ENCODE measurements at places on chromosomes 5 and 9. TPM values are rescaled to one million over a fixed set of nuclear protein-coding genes. Genes with fewer than 3 reads are reported as not detected.

DNA sequence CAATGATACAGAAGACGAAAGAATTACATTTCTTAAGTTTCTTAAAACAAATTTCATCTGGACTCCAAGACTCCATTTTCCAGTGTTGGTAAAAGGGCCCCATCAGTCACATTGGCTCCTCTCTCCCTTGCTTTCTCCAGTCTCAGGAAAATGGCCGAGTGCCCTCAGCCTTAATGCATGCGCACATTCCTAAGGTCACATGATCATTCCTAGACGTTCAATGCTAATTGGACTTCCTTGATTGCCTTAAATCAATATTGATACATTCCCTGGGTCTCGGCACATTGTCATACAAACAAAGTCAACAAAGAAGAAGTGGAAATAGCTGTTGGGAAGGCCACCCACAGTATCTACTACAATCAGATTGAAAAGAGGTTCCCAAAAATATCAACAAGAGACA, 413.6 kb upstream of the GRAMD2B start:
- DNase-seq = no peak

The GDNF gene
- 5.2 TPM for polyA plus RNA-seq

GRCh38 chr9:100088202-100088601, 10.6 kb downstream of the ERP44 start:
- DNase-seq = no peak

- DNase-seq = no peak
Measured at GRCh38 chr9:74036549-74037231, 460.4 kb upstream of the RORB start.

DNA sequence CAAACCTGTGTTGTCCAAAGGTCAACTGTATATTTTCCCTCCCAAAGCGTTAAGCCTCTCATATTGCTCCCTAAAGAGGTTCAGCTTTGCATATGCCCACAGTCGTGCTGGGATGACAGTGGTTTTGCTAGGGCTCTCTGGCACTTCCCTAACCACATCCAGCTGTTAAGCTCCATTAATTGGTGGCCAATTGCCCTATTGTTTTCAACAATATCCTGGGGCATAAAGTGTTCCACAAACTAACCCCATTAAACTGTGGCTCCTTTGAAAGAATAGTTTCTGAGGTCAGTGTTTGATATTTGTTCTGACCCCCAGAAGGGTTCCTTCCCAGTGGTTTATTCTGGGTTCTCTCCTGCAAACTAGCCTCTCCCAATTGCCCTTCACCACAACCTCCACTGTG, 194.5 kb downstream of the HSD17B3 start:
- DNase-seq = no peak

The ASPN gene
- 420 TPM for polyA plus RNA-seq

The FOXD4L5 gene
- polyA plus RNA-seq = 0.99 TPM

The SHISAL2B gene
- 0.60 TPM for polyA plus RNA-seq

GRCh38 chr5:139062910-139063663, 135.1 kb downstream of the SIL1 start:
- no peak for DNase-seq

The LECT2 gene
- not detected for polyA plus RNA-seq

DNA sequence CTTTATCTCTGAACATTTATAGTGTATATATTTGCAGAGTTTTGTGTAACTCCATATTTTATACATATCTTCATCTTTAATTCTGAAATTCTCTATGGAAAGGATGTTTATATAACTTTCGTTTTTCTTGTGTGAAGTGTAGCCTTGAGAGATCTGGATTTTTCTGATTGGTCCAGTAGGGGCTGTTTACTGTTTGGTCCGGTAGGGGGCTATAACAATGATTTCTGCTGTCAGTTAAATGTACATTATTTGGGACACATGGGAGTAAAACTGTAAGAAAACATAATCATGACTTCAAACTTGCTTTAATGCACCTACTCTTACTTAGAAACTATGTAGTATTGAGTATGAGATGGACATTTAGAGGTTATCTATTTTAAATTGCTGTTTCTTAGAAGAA, 527.1 kb upstream of the ARRDC3 start:
- no peak for DNase-seq

GRCh38 chr5:136466041-136466415, 100.7 kb upstream of the TRPC7 start:
- no peak for DNase-seq

The ROPN1L gene
- polyA plus RNA-seq = not detected

DNA sequence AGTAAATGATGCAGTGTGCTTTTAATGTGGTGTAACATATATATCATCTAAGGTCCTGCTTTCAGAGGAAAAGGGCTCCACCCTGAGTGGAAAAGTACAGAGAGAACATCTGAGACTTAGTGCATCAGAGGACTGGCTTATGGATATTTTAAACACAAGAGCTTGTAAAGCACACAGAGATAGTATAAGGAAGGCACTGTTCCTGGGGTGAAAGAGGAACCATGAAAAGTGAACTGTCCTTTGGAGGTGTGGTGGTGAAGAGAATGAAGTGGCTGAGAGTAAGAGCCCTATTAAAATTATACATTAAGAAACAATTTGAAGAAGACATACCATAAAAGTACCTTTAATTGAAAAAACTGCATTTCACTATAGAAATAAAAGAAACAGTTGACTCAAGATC, 68.9 kb downstream of the CSF2 start:
- DNase-seq = no peak

DNA sequence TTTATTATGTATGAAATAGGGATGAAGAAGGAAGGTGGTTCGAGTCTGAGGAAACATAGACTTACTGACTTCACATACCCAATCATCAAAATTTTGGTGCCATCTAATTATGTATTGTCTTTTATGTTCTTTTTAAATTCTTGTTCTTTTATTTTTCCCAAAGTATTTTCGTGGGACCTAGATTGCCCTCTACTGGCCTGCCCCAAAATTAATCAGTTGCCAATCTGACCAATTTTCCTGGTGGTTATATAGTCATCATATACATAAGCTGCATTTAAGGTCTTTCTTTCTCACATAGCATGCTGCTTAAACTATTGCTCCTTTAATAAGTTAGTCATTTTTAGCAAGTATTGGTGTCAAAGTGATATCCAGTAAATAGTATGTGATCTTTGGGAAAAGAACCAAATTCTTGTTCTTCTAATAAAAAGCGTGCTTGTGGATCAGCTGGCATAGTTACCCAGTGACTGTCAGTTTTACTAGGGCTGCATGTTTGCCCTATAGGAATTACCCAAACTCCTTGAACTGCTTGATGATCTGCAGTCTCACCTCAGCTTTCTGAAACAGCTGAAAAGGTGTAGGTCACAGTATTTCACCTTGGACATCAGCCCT, 223.5 kb downstream of the SH3GL2 start:
- no peak for DNase-seq

DNA sequence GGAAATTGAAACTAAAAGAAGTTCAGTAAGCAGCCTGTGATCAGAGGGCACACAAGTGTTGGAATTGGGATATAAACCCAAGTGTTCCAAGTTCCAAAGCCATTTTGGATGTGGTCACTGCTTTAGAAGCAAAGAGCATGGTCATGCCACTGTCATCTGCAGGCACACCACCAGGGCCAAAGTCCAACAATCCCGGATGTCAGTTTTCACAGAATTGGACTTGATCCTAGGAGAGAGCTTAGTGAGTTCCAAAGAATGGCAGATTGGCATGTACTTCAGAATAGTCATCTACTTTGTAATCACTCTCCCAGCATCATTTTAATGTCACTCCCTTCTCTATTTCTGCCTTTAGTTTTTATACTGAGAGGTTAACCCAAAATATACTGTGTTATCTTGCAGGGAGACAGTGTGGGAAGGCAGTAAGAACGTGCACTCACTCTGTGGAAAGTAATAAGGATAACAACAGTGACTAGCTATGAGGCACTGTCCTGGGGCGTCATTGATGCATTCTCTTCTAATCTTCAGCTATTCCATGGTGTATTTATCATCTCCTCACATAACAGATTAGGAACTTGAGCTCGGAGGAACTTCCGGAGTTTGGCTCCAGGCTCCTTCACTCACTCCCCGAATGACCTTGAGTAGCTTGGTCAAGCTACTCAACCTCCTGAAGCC, 388.0 kb downstream of the ACTL7B start:
- DNase-seq = peak; percentile 15

DNA sequence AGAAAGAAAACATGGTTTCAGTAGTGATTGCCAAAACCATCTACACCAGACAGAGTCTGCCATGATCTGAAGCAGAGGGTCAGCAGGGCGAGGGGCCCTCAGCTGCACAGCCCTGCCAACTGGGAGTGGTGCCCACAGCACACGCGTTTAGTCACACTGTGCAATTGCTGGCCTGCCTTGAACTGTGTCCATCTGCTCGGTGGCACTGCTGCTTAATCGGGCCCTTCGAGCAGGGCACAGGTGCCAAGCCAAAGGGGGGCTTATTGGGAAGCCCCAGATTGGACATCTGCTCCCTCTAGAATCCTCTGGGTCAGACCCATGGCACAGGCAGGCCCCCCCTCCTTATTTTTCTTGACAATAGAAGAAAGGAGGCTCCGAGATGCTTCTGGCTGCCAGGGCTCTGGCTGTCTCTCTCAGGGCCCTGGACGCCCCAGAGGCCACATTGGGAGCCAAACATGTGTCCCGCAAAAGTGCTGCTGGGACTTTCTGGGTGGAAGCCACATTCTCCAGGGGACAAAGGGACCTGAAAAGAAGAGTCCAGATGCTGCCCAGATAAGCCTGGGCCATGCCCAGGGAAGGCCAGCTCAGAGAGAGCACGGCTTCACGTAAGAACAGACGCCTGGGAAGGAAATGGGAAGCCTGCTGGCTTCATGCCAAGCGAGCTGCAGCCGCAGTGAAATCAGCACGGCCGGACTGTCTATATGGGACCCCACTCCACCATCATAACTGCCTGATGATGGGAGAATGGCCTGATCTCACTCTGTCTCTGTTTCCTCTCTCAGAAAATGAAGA, 349.2 kb downstream of the GADD45G start:
- DNase-seq = peak; percentile 41

- DNase-seq = peak; percentile 69
Measured at GRCh38 chr9:107487521-107488374, 1.8 kb downstream of the KLF4 start.

DNA sequence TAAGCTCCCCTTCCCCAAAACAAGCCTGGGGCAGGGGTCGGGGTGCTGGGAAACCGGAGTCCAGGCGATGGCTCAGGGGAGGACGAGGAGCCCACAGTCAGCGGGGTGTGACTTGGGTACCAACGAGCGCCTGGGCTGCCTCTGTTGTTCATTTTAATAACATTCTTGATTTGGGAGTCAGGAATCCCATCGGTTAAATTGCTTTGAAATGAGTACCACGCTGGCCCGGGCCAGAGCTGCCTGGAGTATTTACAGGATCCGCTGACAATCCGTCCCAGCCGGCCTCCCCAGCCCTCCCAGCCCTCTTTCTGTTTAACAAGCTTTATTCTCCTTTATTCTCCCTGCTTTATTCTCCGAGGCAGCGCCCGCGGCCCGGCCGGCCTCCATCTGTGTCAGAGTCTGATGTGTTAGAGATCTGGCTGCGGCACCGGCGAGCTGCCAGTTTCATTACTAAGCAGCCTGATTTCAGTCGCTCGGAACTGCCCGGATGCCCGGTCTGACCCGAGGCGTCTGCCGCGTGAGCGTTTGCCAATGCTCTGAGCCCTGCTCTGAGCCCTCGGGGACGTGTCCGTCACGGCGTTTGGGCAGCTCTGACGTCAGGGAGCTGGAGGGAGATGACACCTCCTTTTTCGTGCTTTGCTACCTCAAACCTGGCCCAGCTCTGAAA, 16.5 kb upstream of the QRFP start:
- no peak for DNase-seq

The NIPAL4 gene
- polyA plus RNA-seq = not detected

DNA sequence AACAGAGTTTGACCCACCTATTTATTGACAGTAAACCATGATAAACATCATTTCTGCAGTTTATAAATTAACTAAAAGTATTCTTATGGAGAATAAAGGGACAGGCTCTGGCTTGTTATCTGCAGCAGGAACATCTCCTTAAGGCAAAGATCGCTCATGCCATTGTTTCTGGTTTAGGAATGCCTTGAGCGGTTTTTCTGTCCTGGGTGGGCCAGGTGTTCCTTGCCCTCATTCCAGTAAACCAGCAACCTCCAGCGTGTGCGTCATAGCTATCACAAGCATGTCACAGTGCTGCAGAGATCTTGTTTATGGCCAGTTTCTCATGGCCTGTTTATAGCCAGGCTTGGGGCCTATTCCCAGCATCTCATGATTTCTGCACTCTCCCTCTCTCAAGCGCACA, 521.7 kb downstream of the HINT1 start:
- no peak for DNase-seq

DNA sequence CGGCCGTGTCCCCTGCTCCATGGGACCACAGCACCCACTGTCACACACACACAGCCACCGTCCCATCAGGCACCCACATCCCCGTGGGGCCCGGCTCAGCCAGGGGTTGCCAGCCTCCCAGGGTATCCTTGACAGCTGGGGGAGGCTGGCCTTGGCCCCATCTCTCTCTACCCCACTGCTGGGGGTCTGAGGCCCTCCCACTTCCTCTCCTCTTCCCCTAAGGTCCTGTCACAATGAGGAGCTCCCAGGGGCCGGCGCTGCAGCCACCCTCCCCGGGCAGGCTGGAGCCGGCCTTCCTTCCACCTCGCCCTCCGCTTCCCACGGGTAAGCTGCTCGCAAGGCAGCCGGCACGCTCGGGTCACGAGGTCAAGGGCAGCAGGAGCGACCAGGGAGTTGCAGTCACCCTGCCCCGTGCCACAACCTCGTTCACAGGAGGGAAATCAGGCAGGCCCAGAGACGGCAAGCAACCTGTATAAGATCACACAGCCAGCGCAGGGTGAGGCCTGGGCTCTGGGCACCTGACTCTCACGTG, 38.6 kb upstream of the NOTCH1 start:
- DNase-seq = no peak

GRCh38 chr9:114588210-114588609, 641 bp downstream of the ATP6V1G1 start:
- DNase-seq = no peak

GRCh38 chr5:32263684-32264083, 49.1 kb downstream of the MTMR12 start:
- no peak for DNase-seq

The CEP120 gene
- 12.8 TPM for polyA plus RNA-seq

DNA sequence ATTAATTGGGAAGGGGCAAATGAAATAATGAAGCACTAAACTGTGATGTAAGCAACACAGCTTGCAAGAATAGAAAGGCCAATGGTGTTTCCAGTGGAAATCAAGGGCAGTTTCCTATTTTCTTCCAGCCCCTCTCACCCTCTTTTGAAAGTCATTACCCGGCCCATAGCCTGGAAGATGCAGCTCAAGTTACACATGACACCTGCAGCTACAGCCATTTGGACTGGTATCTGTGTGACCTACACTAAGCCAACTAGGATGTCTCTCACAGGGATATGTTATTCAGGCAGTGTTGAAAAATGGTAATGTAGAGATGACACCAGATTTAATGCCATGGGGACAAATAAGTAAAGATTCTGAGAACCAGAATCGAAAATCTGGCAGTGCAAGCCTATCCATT, 439.4 kb upstream of the ZNF462 start:
- DNase-seq = no peak

DNA sequence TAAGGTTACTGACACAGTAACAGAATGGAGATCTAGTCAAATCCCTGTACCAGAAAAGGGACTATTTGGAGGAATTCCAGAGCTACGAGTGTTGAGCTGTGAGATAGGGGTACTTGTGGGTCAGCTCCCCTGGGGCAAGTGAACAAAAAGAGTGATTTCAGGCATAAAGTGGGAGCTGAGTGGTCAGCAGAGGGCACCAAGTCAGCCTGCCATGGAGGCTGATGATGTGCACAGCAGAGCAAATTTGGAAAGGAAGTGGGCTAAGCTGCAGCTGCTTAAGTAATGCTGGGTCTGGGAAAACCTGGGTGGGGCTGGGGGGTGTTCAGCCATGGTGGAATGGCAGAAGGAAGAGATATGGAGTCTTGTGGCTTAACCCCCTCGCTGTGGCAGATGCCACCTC, 327.9 kb downstream of the NTRK2 start:
- DNase-seq = no peak
